CD8-positive, alpha-beta memory T cell (primary cell): ENCODE measurements at places on chromosomes 3 and 15.
A peak's percentile ranks its signal among the peaks of the same experiment; 100 is the strongest.

DNA sequence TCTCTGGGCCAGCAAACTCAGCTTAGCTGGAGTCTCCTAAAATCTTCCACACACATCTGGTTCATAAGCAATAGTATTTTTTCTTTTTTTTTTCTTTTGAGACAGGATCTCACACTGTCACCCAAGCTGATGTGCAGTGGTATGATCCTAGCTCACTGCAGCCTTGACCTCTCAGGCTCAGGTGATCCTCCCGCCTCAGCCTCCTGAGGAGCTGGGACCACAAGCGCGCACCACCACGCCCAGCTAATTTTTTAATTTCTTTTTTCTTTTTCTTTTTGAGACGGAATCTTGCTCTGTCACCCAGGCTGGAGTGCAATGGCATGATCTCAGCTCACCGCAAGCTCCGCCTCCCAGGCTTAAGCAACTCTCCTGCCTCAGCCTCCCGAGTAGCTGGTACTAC is 34.3 kb downstream of the RNU5B-1 start:
- no peak for DNase-seq

GRCh38 chr3:134881305-134881704 is 86.2 kb downstream of the EPHB1 start:
- DNase-seq, result no peak

GRCh38 chr3:126952983-126953660 is 29.8 kb upstream of the PLXNA1 start:
- DNase-seq, result no peak

DNA sequence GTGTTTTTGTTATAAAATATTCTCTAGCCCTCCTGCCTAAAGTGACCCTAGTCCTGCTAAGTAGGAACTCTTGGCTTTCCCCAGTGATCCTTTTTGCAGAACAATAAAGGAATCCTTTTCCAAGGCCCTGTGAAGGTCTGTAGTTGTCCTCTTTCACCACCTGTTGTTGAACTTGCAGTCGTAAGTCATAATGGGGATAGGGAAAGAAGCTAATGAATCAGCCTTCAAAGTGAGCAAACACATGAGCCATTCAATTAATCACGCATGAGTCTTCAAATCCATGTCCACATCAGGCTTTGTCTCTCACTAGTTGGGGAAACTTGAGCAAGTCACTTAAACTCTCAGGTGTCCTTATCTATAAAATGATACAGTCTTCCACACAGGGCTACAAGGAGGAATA is 27.6 kb downstream of the ZNF860 start:
- DNase-seq, result no peak

GRCh38 chr3:194031867-194032635 is 103.9 kb upstream of the HES1 start:
- DNase-seq, result no peak

DNA sequence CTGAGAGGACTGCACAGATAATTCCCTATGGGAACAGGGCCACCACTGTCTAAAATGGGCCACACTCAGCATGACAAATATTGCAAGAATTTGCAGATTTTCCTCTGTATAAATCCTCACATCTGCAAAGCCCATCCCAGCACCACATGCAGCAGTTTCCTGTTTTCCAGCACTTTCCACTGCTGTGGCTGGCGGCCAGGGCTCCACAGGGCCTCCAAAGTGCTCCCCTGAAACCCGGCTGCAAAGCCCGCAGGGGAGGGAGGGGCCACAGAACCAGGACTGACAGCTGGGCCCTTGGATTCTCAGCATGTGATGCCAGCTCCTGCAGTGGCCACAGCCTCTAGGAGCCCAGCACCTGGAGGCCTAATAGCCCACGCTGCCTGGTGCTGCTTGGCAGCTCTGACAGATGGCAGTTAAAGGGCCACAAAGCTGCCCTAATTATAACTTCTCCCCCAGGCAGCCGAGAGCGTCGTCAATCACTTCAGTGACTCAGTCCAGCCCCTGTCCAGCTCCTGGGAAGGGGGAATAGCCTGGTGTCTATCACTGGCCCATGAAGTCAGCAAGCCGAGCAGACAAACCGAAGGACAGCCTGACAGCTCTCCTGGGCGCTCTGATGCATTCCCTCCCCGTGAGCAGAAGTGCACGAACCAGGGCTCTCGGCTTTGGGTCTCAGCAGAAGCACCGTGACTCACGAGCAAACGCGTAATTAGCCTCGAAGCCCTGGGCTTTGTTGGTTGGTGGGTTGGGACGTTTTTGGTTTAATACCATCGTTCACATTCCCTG is 4.7 kb downstream of the LRRC15 start:
- no peak for DNase-seq

- peak; percentile 79 for DNase-seq
These were observed at the start of gene RASA2 for GRCh38 chr3:141486746-141487520. RASA2 (plus strand) TSS chr3:141487027; CDS start chr3:141487084, 57 bp downstream.

- no peak for DNase-seq
These were observed 514 bp downstream of the PLS1 start for GRCh38 chr3:142596726-142597088.

- no peak for DNase-seq
These were observed 24.3 kb downstream of the PLA2G4F start for GRCh38 chr15:42131826-42132806.

DNA sequence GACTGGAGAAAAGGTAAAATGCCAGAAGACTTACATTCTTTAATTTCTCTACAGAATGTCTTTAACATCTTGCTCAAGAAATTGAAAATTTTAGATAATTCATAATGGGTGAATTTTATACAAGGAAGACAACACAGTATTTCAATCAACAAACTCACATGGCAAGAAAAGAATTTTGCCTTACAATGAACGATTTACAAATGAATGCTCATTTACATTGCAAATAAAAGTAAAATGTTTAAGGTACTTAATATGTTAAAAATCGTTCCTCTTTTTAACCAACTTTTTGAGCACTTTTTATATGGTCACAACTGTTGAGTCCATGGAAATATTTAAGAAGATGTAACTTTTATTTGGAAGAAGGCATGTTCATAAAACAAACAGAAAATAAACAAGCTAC is 174.8 kb upstream of the UBE2E2 start:
- DNase-seq, result no peak

- no peak for DNase-seq
These were observed 890.8 kb downstream of the NAALADL2 start for GRCh38 chr3:175749981-175750380.

DNA sequence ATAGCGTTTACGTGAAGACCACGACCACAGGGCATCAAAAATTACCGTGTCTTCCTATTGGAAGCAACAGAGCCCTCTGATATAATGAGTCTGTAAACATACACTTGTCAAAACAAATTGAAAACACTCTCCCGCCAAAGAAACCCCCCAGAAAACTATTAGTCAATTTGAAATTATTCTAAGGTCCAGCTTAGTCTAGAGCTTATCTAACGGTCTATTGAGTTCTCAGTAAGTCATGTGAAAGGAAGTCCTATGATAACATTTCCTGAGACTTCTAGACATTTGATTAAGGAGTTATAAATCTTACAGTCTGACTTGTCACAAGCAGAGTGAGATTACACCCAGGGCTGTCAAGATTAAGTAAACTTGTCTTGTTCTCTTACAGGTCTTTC is 356.3 kb downstream of the FOXP1 start:
- no peak for DNase-seq
